Activated CD8-positive, alpha-beta memory T cell treated with anti-CD3 and anti-CD28 coated beads, Interleukin-2, amount 50 U/mL, for 4 hours (primary cell): ENCODE measurements at places on chromosomes 16 and 17.

GRCh38 chr16:55711959-55712876 is 56.4 kb downstream of the SLC6A2 start:
- DNase-seq: peak; percentile 55

DNA sequence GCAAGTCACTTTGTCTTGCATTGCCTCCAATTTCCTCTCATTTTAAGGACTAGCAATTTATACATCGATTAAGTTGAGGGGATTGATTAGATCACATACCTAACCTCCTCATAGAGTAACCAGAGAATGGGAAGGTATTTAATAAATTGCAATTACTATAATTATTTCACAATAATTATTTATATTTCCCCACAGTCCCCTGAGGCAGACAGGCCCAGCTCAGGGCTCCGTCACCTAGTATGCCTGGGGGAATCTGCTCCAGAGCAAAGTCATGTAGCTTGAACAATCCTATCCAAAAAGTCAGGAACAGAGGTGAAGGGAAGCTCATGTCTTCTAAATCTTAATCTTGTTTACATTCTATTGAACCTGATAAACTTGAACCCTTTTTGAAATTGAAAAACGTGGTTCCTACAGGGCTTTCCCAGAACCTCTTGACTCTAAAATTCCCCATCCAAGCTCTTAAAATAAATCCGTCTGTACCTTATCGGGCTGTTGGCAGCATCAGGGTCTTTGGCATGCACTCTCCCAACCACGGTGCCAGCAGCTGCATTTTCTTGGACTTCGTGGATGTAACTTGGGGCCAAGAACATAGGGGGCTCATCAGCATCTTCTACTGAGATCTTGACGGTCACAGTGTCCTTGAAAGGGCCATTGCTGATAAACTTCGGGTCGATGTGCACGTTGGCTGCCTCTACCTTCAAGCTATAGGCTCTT is 140.1 kb downstream of the CDH11 start:
- DNase-seq: no peak

DNA sequence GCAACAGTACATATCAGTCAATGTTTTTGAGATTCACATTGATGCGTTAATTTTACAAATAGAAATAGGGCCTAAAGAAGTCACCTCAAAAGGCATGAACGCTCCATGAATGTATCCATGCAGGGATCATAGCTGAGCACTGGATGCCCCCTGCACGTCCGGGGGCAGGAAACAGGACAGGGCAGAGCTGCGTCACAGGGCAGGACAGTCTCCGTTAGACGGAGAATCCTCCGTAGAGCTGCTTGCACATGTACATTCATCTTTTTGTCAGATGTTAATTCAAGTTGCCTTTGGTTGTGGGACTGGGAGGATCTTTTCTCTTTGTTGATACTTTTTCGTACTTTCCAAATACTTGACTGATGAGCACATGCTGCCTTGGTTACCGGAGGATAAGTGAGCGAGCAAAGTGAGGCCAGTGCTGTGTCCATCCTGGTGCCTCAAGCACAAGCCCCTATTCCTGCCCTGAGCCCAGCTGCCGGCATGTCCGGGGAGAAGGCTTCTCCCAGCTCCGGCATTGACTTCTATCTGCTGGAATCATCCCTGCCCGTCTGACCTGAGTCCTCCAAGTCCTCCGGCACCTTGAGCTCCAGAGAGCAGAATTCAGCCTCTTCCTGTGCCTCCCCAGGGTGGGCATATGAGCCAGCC is 15.0 kb downstream of the GAA start:
- DNase-seq: no peak

- DNase-seq: no peak
Observed at GRCh38 chr16:20720251-20720650, 21.4 kb downstream of the THUMPD1 start.

- no peak for DNase-seq
Observed at GRCh38 chr17:63530557-63531021, 7.4 kb downstream of the KCNH6 start.

- DNase-seq: no peak
Observed at GRCh38 chr17:76585033-76585648, 519 bp downstream of the ST6GALNAC2 start.

- DNase-seq: no peak
Observed at GRCh38 chr16:83781-84615, 6.0 kb downstream of the MPG start.

DNA sequence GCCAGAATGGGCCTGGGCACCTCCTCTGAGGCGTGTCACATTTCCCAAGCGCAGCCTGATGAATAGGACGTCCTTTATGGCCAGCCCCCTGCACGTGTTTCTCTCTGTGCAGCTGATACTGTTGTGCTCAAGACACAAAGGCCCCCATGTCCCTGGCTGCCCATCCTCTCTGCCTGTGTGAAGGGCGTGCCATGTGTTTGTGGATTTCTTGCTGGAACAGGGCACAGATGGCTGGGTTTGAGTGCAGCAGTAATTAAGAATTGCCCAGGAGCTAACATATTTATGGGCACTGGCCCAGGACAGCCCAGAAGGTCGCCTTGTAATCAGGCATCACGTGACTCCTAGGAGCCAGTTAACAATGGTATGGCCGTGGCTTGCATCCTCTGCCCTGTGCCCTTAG is 181.1 kb downstream of the CCDC182 start:
- no peak for DNase-seq

DNA sequence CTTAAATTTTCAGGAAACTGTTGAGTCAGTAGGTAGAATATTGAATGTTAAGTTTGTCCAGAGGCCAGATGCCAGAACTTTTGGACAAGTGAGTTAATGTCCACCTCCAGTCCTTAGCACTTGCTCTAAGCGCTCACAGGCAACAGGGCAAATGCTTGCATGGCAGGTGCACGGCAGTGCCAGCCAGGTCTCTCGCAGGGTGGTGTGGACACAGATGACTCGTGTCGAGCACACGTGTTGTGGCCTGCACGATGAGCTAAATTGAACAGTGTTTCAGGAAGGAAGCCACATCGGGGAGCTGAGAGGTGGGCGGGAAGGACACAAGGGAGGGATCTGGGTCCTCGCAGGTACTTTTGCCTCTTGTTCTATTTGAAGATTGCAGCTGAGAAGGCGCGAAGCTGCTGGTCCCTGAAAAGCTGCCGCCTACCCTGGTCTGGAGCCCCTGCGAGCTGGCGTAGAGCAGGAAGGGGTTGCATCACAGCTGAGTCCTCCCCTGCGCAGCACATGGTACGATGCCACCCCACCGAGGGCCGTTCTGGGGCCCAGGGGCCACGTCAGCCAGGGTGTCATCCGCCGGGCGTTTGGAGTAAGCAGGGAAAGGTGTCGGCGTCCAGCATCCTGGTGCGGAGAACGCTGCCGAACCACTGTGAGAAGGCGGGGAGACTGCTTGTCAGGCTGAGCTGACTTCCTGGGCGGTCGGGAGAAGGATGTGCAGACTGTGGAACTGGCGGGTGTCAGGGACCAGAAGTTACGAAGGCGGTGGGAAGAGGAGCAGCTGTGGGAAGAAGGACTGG is 6.3 kb downstream of the RAB40C start:
- DNase-seq: no peak

DNA sequence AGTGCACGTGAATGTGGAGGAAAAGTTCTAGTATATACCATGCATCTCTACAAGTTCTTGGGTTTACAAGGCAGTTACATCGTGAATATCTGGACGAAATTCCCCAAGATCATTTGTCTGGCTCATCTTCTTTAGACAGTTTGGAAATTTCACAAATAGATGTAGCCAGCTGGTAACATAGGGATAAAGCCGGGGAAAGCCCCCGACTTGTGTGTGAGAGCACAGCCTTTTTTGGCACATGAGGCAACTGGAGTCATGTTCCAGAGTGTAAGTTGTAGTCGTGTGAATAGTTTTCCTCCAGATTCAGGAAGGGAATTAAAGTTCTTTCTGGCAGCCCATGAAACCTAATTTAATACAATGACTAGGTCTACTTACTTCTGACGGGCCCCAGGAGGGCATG is 62.3 kb downstream of the MARCHF10 start:
- DNase-seq: no peak

DNA sequence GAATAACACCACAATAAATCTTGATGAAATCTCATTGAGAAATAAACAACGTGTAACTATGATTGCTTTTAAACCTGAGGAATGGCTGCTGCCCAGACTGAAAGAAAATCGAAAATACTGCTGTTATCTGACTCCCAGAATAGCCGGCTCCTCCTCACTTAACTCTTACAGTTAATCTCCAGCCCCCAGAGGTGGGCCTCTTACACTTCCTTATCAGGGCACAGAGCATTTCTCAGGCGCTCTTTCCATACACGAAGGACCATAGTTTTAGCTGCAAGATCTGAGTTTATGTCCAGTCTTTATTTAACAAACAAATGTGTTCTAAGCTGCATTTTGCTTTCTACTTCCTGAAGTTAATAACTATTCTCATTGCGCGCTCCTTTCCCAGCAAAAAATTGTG is 206.9 kb downstream of the MAP2K4 start:
- DNase-seq: no peak

GRCh38 chr16:450785-451512 is 25.5 kb downstream of the RAB11FIP3 start:
- no peak for DNase-seq

DNA sequence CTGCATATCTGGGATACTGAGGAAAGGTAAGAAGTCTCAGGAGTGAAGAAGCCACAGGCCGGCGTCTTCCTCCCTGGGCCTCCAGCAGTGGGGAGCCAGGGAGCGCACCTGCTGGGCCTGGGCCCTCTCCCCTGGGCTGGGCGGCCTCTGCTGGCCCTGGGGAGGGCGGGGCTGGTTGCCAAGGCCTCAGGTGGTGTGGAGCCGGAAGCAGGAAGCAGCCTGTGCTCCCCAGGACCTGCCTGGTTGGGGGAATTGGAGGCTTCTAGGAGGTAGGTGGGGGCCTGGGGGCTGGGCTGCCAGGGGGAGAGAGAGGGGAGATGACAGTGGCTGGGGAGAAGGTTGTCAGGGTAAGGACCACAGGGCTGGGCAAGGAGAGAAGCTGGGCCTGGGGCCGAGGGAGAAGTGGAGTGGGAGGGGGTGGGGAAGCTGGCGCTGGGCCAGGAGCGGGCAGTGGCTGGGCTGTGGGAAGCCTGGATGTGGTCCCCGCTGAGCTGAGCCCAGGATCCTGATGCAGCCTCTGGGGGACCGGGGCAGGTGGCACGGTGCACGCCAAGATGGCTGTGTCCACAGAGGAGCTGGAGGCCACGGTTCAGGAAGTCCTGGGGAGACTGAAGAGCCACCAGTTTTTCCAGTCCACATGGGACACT is at the start of gene SMIM22:
SMIM22 (plus strand) TSS at position 189 of the 647 bp plus-strand sequence; CDS start at position 555, 366 bp downstream.
- DNase-seq: no peak

GRCh38 chr17:41404024-41404671 is 6.7 kb upstream of the KRT31 start:
- peak; percentile 23 for DNase-seq

- peak; percentile 52 for DNase-seq
Observed at GRCh38 chr17:31008374-31009041, 37.7 kb downstream of the RNF135 start.

DNA sequence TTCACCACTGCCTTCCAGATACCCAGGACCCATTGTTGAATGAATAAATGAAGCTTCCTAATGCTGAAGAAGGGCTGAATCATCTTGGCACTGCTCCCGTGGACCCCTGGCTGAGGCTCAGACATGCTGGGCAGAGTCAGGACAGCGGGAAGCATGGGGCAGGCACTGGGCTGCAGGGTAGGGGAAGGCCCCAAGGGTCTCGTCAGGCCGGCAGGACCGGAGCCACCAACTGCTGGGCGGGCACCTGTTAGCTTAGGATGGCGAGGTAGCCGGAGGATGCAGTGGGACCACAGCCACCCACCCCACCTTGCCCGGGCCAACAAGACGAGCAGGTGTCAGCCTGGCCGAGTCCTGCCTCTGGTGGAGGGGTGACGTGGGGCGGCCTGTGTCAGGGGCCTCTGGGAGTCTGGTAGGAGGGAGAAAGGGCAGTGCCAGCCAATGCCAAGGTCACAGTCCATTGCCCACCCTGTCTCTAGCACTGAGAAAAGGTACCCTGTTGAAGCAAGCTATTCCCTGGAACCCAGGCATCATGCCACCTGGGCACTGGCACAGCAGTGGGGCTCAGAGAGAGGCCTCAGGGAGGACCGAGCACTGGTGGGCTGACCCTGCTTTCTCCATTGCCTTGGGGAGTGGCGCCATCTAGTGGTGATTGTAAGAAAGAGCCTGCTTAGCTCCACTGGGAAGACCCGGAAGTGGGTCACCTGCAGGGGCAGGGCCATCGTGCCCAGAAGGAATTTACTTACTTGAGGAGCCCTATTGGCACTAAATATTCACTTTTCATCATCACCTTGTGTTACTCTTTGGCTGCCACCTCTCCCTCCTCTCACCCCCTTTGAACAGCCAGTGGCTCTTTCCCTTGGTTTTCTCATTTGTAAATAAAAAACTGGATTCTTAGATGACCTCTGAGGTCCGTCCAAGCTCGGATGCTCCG is 3.0 kb upstream of the DLX3 start:
- DNase-seq: peak; percentile 81

DNA sequence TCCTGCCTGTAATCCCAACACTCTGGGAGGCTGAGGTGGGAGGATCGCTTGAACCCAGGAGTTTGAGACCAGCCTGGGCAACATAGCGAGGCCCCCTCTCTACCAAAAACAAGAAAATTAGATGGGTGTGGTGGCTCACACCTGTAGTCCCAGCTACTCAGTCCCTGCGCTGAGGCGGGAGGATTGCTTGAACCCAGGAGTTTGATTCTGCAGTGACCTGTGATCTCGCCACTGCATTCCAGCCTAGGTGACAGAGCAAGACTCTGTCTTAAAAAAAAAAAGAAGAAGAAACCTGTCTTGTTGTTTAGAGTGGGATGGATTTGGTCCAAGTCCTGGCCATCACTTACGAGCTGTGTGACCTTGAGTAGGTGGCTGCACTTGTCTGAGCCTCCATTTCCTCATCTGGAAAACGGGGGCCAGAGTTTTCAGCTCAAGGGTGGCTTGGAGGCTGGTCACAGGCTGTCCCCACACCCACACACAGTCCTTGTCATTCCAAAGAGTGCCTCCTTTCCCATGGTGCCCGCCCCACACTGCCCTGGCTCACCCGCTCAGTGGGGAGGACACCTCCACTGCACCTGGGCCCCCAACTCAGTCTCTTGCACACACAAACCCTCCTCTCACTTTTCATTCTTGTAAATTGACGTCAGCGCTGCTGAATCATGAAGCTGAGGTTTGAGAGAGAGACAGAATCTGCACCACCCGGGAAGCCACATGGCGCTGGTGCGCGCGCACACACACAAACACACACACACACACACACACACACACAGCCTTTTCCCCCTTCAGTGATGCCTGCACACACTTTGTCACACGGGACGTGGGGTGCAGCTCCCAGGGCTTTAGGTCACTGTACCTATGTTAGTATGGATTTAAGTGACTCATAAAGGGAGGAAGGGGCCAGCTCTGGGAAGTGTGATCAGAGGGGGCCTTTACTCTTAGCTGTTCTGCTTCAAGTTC is 4.2 kb downstream of the SOCS1 start:
- peak; percentile 81 for DNase-seq

- no peak for DNase-seq
Observed at GRCh38 chr17:70270554-70270953, 101.2 kb downstream of the KCNJ2 start.

DNA sequence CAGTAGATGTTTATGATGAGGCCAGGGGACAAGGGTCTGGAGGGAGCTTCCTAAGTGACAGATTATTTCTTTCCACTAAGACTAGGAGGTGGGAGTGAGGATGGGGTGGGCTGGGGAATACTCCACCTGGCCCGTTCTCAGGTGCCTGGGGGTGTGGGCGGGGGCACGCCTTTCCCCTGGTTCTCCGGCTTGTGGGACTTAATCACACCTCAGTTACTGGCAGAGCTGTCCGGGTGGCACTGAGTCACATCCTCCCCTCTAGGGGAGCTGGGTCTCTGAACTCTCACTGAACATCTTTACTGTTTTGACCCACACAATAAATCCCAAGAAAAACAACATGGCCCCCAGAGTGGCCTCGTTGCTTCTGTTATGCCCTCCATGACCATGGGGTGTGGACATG is 332.8 kb downstream of the MAF start:
- no peak for DNase-seq
